Fibroblast of skin of left quadriceps (primary cell): ENCODE measurements at places on chromosomes 1 and 21.

- no peak for DNase-seq
These were observed 10.7 kb downstream of the EPHB2 start for GRCh38 chr1:22721122-22721873.

GRCh38 chr1:53127546-53127945, 14.9 kb downstream of the SLC1A7 start:
- no peak for DNase-seq

DNA sequence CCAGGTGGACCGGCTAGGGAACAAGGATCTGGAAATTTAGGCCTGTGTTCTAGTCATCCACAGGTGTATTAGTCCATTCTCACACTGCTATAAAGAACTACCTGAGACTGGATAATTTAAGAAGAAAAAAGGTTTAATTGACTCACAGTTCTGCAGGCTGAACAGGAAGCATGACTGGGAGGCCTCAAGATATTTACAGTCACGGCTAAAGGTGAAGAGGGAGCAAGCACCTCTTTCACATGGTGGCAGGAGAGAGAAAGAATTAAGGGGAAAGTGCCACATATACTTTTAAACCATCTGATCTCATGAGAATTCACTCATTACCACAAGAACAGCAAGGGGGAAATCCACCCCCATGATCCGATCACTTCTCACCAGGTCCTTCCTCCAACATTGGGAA, 174.7 kb upstream of the C1orf105 start:
- DNase-seq: no peak

DNA sequence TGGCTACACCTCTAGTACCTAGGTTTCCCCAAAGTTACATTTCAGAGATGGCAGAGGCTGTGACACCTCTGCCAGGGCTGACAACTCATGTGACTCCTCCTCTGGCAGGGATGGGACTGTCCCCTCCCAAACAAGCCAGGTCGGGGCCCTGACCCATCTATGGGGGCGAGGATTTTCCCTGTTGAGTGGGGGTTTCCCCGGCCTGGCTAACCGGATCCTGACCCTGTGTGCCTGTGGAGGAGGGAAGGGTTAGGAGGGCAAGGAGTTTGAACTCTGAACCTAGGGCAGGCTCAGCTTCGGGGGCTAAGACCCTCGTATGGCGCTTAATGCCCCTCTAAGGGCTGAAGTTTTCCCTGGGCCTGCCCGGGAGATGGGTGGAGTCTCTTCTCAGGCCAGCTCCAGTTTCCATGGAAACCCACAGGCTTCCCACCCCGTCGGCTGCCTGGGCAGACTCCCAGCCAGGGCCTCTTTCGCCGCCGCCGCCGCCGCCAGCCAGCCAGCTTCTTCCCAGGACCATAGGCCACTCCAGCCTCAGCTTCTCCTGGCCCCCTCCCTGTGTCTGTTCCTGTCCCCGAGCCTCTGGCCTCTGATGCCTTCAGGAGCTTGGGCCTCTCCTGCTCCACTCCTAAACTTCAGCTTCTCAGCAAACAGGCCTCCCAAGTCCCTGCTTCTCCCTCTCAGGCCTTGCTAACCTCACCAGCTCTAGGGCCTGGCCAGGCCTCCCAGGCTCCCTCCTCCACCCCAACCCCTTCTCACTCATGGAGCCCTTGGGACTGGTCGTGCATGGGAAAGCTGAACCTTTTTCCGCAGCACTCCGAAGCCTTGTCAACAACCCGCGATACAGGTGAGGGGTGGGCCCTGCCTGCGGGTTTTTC, at the start of gene BTBD19:
BTBD19 (plus strand) TSS at position 461 of the 875 bp plus-strand sequence; CDS start at position 759, 298 bp downstream.
- DNase-seq: peak; percentile 68

GRCh38 chr1:38341694-38342093, 295.1 kb upstream of the POU3F1 start:
- no peak for DNase-seq

DNA sequence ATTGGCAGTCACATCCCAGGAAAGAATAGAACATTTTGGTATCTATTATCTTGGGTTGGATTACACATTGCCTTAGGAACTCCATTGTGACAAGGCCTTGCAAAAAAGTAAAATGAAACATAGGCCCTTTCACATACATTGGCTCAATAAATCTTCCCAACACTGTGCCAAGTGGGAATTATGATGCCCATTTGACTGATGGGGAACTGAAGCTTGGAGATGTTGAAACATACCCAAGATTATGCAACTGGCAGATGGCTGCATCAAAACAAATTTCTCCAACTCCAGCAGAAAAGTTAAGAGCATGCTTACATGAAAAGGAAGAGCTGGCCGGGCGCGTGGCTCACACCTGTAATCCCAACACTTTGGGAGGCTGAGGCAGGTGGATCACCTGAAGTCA, 26.9 kb downstream of the PLEKHO1 start:
- DNase-seq: no peak

GRCh38 chr1:113394043-113394862, 3.9 kb downstream of the MAGI3 start:
- DNase-seq: no peak

DNA sequence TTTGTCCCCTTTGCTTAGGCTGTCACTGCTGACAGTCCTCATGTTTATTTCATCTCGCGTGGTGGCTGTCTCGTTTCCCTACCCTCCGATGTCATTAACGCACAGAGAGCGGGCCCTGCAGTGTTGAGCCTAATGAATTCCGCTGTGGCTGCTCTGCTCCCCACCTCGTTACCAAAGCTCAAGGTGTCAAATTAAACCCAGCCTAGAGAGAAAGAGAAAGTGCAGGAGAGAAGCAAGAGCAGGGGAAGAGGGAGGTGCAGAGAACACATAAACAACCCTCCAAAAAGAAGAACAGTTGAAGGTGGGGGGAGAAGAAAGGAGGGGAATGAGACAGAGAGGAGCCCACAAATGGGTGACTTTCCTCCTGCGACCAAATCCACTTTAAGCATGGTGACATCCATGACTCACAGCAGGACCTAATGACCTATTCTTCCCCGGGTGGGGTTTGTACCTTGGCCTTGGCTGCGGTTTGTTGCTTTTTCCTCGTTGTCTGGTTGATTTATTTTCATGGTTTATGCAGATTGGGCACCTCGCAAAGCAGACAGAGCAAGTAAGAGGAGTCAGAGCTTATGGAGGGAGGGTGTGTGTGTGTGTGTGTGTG, 92.5 kb downstream of the PBX1 start:
- no peak for DNase-seq

DNA sequence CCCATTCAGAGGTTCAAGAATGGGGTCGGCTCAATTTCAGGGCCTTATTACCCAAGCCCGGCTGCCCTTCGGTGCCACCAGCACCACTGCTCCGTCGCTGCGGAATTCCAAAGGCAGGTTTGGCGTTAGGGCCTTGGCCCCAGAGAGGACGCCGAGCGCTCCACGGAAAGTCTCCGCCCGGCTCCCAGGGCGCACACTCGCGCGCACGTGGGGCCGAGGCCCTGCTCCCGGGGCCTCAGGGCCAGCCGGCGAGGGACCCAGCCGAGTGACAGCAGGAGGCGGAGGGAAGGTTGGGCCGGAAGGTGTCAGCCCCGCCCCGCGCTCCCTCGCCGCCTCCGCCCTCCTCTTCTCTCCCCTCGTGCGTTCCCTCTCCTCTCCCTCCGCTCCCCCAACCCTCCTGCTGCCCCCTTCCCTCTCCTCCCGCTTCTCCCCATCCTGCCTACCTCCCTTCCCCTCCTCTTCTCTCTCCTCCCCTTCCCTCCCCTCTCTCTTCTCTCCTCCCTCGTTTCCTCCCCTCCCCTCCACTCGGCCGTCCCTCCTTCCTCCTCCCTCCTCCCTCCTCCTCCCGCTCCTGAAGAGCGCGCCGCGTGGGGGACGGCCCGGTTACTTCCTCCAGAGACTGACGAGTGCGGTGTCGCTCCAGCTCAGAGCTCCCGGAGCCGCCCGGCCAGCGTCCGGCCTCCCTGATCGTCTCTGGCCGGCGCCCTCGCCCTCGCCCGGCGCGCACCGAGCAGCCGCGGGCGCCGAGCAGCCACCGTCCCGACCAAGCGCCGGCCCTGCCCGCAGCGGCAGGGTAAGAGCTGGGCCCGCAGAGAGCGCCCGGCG, at the start of gene ETS2:
ETS2 (plus strand) TSS at position 602 of the 825 bp plus-strand sequence. CDS start 4,106 bp downstream, outside the sequence.
- peak; percentile 81 for DNase-seq

DNA sequence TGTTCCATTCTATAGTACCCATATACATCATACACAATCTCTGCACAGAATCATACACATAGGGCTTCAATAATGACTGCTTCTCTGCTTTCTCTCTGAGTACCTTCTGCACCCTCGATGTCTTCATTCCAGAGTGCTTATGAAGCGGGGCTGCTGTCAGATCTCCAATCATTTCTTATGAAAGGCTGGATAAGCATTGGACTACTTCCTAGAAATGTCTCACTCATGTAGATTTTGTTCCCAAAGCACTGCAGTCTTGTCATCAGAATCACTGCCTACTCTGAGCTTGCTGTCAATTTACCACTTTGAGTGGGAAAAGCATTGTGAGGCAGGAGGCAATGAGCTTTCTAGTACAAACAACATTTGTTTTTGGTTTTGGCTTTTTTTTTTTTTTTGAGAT, 179.0 kb downstream of the SLC35F3 start:
- DNase-seq: no peak

GRCh38 chr1:2470290-2471158, 5.6 kb upstream of the PLCH2 start:
- no peak for DNase-seq

DNA sequence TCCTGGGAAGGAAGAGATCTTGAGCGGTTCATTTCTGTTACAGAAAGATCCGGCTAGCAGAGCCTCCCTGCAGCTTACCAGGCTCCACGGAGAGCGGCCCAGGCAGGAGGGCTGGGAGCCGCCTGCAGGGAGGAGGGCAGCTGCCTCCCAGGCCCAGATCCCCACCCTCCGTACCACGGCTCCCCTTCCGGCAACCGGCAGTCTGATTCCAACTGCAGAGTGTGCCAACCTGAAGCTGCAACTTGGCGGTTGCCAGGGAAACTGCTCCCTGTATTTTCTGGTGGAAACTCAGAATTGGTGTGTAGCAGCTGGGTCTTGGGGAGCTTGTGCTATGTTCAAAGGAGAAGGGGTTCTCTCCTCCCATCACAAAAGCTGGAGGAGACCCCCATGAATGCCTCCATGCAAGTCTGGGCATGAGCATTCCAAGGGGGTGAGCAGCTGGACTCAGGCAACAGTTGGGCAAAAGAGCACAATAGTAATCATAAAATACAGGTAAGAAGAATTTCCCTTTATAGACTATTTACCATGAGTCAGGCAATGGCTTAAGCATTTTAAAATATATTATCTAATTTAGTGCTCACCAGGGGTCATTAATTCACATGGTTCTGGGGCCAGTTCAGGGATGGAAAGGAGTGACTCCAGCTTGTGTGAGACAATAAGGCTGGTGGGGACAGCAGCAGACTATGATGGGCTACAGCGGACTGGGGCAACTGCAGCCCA, 46.1 kb upstream of the KAZN start:
- DNase-seq: no peak

DNA sequence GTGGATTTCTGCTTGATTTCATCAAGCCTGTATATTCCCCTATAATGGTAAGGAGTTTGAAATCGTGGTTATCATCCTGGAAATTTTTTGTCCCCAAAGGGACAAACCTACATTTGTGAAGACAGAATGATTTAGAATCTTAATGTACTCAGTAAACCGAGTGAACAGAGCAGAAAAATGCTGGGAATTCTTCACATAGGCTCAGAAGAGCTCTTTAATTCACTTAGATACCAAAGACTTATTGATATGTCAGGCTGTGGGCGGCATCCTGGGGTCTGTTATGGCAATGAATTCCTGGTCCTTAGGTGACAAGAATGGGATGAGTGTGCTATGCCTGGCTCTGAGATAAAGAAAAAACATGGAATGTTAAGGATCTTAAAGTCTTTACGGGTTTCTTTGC, 74.9 kb downstream of the ROR1 start:
- DNase-seq: peak; percentile 21

- DNase-seq: no peak
These were observed 89.6 kb downstream of the AK5 start for GRCh38 chr1:77371396-77371795.

GRCh38 chr1:59071876-59072582, 224.9 kb upstream of the FGGY start:
- DNase-seq: no peak

GRCh38 chr21:28332796-28333195, 659.9 kb downstream of the LTN1 start:
- DNase-seq: no peak

DNA sequence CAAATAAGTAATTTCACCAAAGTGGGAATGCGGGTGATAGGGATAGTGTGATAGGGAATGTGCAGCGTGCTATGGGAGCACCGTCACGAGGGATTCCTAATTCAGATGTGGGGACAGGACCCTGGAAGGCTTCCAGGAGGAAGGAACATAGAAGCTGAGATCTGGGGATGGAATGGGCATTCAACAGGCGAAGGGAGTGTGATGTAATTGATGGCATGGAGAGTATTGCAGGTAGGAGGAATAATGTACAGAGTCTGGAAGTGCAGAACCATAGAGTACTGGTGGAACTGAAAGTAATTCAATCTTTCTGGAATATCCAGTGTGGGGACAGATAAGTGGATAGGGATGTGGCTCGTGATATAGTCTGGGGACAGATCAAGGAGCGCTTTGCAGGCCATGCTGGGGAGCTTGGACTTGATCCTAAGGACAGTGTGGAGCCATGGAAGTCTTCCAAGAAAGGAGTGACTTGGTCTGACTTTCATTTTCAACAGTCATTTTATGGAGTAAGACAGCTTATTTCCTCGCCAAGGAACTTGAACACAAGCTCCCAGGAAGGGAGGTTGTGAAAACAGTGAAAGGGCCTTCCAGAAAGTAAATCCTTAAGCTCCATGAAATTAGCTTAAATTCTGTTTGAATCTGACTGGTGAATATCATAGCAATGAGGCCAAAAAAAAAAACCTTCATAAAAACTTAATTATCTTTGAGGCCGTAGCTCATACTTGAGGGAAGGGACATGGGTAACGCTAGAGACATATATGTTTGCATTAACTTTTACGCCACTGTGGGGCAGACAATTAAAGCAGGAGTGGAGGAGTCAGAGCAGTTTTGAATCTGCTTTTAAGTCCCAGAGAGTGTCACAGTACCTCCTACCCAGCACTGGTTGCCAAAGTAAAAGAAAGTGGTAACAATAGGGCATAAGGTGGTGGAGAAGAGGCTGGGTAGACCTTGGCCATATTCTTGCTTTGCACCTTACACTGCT, 55.8 kb downstream of the ROR1 start:
- DNase-seq: no peak

DNA sequence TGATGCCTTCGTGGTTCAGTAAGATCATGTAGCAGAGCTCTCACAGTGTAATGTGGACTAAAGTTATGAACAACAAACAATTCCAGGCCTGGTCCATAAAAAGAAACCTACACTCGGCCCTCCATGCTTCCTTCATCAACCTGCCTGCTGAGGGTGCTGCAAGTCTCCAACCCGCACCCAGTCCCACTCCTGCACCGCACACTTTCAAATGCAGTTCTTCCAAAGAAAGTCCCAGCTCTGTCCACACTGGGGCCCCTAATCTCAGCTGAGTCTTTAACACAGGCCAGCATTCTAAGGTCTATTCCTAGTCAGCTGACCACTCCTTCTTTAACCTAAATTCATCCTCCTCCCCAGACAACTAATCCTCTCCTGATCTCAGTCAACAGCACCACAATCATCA, 71.5 kb upstream of the NR5A2 start:
- DNase-seq: no peak

GRCh38 chr1:206464456-206464964, 5.8 kb upstream of the IKBKE start:
- peak; percentile 51 for DNase-seq
